ENCODE measurements at places on chromosomes 12 and 14. TPM values are rescaled to one million over a fixed set of nuclear protein-coding genes. Genes with fewer than 3 reads are reported as not detected.

DNA sequence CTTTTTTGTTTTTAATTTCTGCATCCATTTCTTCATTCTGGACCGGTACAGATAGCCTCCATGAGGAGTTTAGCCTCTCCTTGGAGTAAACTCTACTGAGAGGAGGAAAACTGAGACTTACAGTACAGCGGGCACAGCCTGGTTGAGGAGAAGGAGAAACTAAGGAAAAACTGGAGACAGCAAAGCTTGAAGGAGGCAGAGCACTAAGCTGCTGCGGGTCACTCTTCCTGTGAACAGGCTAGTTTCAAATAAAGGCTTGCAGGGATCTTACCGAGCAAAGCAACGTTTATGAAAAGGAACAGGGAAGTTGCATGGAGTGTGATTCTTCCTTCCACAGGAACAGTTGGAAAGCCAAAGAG is 348 bp upstream of the SSTR1 start:
- no peak for ATAC-seq

DNA sequence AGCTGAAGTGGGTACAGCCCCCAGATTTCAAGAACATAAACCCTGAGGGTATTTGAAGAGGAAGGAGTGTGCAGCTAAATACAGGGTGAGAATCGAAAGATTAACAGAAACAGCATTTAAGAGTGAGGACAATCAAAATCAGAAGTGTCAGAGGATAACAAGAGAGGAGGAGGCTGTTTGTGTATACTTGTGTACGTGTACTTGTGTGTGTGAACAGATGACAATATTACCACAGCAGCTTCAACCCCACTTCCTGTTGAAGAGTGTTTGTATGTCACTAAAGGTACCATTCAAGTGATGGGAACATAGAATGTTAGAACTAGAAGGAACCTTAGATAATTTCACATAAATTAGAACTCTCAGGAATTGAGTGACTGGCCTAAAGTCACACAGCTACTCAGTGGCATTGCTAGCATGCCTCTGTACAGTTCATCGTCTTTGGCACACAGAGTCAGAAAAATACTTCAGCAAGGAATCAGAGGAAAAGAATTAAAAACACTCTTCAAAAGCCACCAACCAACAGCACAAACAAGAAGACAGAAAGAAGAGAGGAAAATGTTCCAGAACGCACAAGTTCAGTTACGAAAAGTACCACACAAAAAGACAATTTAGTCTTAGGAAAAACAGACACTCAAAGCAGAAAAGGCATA is 164.3 kb upstream of the BCL2L14 start:
- no peak for ATAC-seq

DNA sequence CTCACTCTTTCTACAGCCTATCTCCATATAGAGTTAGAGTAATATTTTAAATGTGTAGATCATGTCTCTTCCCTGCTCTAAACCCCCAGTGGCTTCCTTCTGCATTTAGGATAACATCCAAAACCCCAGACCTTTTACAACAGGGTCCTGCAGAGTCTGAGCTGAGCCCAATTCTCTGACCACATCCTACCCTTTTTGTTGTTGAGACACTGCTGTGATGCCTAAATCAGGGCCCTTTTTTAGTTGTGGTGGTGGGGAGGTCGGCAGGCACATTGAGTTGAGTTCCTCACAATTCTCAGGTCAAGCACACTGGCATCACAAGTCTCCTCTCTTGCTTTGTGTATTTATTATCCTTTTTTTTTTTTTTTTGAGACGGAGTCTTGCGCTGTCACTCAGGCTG is 1.8 kb upstream of the DDX47 start:
- no peak for ATAC-seq

GRCh38 chr12:47754881-47755280 is 3.8 kb downstream of the RAPGEF3 start:
- peak; percentile 41 for ATAC-seq

DNA sequence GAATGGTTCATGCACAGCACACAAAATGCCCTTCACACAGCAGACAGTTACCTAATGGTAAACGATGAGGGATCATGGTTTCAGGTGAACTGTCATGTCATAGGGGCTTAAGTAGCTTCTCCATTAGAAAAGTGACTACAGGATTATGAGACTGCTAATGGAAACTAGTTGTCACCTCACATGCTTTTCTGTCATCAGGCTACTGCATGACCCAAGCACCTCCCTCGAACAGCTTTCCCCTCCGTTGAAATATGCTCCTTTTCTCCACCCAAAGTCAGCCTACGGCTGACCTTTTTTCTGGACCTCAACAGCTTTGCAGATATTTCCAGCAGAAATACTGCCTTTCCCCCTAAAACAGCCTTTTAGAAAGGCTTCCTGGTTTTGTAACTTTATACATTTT is 467.3 kb downstream of the EGLN3 start:
- ATAC-seq: no peak

The EGLN3 gene
- 33.8 TPM for total RNA-seq

GRCh38 chr12:76881142-76881541 is 2.3 kb upstream of the CSRP2 start:
- no peak for ATAC-seq

DNA sequence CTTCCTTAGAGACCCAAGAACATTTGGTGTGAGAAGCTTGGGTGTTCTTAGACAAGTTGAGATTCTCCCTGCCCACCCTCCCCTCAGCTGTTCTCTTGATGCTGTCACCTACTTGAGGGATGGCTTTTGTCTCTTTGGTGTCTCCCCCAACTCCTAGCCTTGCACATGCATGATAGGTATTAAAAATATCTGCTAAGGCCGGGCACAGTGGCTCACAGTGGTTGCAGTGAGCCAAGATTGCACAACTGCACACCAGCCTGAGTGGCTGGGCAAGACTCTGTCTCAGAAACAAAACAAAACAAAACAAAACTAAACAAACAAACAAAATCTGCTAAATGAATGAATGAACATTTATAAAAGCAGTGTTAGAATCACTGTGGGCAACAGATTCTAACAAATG is 261.1 kb downstream of the AKAP6 start:
- ATAC-seq: no peak

DNA sequence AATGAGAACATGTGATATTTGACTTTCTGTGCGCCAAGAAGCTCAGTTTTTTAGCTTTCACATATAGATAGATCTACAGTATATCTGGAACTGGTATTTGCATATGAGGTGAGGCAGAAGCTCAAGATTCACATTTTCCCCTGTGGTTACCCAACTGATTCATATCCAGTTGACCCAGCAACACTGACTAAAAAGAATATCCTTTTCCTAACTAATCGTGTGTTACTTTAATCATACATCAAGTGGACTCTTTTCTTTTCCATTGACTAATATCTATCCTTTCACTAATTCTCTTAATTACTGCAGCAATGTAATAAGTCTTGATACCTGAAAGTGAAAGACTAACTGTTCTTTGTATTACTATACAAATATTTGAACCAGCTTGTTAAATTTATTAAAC is 236.1 kb downstream of the AEBP2 start:
- no peak for ATAC-seq

GRCh38 chr14:97311411-97311810 is 514.2 kb downstream of the VRK1 start:
- no peak for ATAC-seq

DNA sequence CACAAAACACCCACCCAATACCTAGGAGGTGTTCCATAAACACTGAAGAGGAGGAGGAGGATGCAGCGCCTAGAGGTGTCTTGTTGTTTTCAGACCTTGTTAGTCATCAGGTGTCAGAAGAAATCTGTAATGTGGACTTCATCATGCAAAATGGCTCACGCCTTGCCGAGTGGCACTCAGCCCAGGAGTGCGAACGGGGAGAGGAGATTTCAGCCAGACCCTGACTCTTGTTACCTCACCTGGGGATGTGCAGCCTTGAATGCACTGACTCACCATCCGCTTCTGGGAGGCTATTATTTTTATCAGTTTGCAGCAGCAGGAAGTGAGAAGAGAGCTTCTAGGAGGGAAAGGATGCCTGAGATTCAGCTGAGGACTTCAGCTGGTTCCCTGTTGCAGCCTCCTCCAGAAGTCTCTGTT is 48.2 kb upstream of the PLXNC1 start:
- peak; percentile 55 for ATAC-seq

The HOXC13 gene
- 0.52 TPM for total RNA-seq

All from esophagus mucosa (tissue), 1 donor.